ENCODE measurements at places on chromosomes 16 and 17. TPM values are rescaled to one million over a fixed set of nuclear protein-coding genes. Genes with fewer than 3 reads are reported as not detected.

The MT1G gene
- polyA plus RNA-seq, result 4.4 TPM

GRCh38 chr16:89175280-89176146, 4.0 kb downstream of the CDH15 start:
- no peak for DNase-seq

The RHBDL1 gene
- 0.90 TPM for polyA plus RNA-seq

The OR4D1 gene
- not detected for polyA plus RNA-seq

- DNase-seq, result no peak
Measured at GRCh38 chr17:28039251-28039650, 3.2 kb upstream of the NLK start.

All from GM23248 (cell line).